Activated T-helper 1 cell treated with Interleukin-2 at 50 U/mL for 16 hours (primary cell): ENCODE measurements at places on chromosomes 4 and X.

DNA sequence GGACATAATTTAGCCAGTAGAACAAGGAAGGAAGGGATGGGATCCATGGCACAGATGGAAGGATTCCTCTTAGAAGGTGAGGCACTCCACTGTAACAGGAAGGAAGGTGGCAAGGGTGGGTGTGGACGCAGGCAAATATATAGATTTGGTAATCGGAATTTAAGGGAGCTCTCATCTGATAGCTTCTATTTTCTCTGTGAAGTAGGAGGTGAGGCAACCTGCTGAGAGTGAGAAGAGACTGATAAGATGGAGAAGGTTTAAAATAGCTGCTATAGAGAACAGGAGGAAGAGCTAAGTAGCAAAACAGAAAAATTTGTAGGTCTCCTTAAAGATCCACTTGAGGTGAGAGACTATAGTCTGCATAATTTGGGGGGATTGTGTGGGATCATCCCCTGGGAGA, 61.8 kb upstream of the BRS3 start:
- DNase-seq: no peak

GRCh38 chr4:14841801-14842768, 160.2 kb upstream of the CPEB2 start:
- no peak for DNase-seq

GRCh38 chrX:138745196-138745595, 33.7 kb upstream of the FGF13 start:
- no peak for DNase-seq

GRCh38 chrX:63658920-63659319, 126.1 kb downstream of the ARHGEF9 start:
- DNase-seq: no peak

GRCh38 chrX:39955625-39956024, 142.1 kb downstream of the BCOR start:
- no peak for DNase-seq

GRCh38 chrX:10821293-10821692, 200.9 kb upstream of the MID1 start:
- no peak for DNase-seq

DNA sequence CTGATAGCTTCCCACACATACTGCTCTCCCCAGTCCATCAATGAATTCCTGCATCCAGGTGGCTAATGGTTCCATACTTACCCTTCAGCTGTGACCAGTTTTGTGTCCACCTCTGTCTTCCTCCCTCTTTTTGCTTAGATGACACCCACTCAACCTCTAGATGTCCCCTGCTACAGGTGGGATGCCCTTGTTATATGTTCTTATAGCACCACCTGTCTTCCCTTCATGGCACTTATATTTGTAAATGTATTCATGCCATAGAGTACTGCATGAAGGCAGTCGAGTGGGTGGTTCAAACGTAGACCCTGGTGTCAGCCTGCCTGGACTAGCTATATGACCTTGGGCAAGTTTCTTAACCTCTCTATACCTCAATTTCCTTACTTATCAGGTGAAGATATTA, 6.5 kb upstream of the USP46 start:
- DNase-seq: no peak

- no peak for DNase-seq
Observed at GRCh38 chr4:118676128-118676527, 9.1 kb upstream of the METTL14 start.

- no peak for DNase-seq
Observed at GRCh38 chrX:123267220-123267619, 83.1 kb downstream of the GRIA3 start.

GRCh38 chrX:120286733-120287512, 24.3 kb downstream of the TMEM255A start:
- no peak for DNase-seq

DNA sequence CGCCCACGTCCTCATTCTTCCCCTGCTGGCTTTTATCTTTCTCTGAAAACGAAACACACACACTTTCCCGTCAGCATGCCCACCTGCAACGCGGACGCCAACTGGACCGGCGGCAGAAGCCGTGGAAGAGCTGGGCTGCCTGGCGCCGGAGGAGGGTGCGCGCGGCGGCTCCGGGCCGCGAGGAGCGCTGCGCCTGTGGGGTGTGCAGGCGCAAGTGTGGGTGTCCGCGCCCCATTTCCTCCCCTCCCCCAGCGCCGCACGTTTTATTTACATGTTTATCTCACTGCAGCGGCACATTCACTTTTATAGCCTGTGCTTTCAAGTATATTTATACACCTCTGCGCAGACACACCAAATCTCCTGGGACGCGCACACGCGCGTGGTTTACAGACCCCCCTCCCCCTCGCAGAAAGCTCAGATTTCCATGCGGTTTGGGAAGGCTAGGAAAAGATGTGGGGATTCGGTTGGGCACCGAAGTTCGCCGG, 1.5 kb downstream of the PITX2 start:
- DNase-seq: no peak

GRCh38 chr4:40038977-40039376, 17.7 kb upstream of the N4BP2 start:
- no peak for DNase-seq

- DNase-seq: no peak
Observed at GRCh38 chrX:71667328-71668247, at the start of gene LOC101059915. TSS of gene LOC101059915 (plus strand) at chrX:71667546.

- no peak for DNase-seq
Observed at GRCh38 chr4:156413239-156414135, 459.8 kb upstream of the CTSO start.

DNA sequence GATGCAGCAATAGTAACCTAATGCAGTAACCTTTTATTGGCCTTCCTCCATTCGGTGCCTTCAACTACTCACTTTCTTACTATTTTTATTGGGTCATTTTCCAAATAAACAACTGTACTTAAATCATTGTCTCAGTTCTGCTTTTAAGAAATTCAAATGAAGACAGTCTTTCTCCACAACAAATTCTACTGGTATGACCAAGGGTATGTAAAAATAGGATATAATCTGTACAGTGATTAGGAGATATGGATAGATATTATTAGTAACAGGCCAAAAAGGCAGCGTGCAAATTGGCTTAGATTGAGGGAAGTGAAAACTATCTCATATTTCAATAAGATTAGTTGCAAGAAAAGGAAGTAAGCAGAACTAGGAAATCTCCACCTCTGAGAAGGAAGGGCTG, 177.4 kb upstream of the PPP1R2C start:
- no peak for DNase-seq

DNA sequence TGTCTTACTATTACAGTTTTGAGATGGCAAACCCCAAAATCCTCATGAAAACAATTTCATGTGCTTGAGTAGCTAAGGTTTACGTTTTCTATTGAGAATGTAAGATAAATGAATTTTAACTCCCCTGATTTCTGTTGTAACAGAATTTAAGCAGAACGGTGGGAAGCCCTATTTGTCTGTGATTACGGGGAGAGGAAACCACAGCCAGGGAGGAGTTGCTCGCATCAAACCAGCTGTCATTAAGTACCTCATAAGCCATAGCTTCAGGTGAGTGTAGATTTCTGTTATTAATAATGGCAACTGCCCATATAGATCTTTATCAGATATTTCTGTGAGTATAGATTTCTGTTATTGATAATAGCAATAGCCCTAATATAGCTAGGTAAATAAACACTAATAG, 44.2 kb upstream of the RHOH start:
- DNase-seq: no peak

GRCh38 chr4:119207051-119207450, 5.5 kb upstream of the USP53 start:
- no peak for DNase-seq

- no peak for DNase-seq
Observed at GRCh38 chr4:159048166-159048886, 54.6 kb upstream of the RAPGEF2 start.

DNA sequence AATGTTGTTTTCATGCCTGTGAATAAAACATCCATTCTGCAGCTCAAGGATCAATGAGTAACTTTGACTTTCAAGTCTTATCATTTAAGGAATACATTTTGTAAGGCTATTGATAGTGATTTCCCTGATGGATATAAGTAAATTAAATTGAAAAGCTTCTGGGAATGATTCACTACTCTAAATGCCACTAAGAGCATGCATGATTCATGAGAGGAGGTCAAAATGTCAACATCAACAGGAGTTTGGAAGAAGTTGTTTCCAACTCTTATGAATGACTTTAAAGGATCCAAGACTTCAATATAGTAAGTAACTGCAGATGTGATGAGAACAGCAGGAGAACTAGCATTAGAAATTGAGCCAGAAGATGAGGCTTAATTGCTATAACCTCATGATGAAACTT, 1487.3 kb downstream of the PCDH7 start:
- DNase-seq: no peak

DNA sequence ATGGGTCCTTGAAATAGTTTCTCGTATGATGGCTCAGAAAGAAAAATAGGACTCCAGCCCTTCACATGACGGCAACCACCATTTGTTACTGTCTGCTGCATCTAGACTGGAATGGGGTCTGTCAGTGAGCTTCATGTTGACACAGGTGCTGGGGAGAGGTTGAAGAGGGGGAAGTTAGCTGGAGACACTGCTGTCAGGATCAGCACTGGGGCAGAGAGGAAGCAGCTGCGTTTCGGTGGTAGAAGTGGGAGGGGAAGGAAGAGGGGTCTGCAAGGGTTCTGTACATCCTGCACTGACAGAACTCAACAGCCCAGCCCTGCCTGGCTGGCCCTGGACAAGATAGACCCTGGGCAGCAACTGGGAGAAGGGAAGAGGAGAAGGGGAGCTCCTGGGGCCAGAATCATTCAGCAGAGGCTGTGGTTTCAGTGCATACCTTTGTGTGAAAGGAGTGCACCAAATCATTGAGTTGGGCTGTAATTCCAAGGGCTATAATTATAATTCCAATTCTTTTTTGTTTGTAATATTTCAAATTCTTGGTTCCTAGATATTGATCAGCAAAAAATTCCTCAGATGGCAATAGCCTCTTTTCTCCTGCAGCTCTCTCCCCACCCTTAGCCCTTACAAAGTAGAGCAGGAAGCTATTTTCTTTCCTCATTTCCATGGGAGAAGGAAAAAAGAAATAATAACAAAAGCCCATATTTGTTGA, 119.4 kb upstream of the C1GALT1C1 start:
- DNase-seq: no peak

DNA sequence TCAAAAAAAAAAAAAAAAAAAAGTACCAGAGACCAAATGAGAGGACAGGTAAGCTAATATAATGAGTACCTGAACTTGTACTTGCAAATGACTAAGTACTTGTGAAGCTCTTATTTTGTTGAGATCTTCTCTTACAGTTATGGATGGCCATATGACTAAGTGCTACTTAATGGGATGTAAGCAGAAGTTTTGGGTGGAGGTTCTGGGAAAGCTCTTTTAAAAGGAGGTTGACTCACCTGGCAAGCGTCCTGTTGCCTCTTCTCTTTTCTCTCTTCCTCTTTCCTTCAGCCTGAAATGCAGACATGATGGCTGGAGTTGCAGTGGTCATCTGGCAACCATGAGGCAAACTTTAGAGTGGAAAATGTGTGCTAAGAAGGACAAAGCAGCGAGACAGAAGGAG, 36.9 kb upstream of the MED14 start:
- DNase-seq: no peak

DNA sequence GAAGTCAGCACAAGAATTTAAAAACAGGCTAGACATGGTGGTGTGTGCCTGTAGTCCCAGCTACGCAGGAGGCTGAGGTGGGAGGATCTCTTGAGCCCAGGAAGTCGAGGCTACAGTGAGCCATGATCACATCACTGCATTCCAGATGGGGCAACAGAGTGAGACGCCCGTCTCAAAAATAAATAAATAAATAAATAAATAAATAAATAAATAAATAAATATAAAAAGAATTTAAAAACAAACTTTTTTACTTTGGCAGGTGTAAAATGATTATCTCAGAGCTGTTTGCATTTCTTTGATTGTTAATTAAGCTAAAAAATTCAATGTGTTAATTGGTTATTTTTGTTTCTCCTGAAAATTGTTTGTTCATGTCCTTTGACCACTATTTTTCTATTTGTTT, 97.5 kb upstream of the RPS6KA3 start:
- no peak for DNase-seq

- DNase-seq: no peak
Observed at GRCh38 chr4:22434895-22435294, 81.0 kb downstream of the ADGRA3 start.

- DNase-seq: no peak
Observed at GRCh38 chr4:115090483-115091075, 22.8 kb downstream of the NDST4 start.

GRCh38 chrX:152813206-152813605, 17.4 kb downstream of the CETN2 start:
- no peak for DNase-seq

GRCh38 chr4:20195071-20195885, 56.4 kb upstream of the SLIT2 start:
- DNase-seq: no peak

- no peak for DNase-seq
Observed at GRCh38 chr4:16717266-16717970, 181.0 kb downstream of the LDB2 start.

DNA sequence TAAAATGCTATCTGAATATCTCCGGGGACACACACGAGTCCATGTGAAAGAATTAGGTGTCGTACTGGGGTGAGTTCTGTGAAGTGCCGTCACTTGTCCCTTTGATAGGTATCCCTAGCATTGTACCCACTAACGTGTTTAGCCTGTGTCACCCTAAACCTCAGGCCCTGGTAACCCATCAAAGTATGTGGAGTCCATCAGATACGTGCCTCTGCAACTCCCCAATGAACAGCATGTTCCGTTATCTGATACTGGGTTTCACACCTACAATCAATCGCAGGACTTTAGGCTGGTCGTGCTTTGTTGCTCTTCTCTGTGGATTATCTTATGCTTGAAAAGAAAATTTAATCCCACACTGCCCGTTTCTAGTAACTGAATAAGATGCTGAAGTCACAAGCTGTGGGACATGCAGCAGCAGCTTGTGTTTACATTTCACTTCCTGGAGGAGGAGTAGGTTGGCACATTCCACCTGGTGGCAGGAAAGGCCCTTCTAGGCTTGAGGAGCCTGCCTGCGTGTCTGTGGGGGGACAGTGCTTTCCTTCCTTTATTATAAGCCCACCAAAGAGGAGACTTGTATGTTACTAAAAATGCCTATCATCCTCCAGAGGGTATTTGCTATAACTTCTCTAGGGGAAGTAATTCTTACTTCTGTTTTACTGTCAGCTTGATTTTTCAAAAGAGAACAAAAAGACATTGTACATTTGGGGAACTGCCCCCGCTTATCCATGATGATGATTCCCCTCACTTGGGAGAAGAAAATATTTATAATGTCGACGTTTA, 127.2 kb downstream of the FNIP2 start:
- no peak for DNase-seq

- no peak for DNase-seq
Observed at GRCh38 chr4:125316401-125316790, 1.6 kb downstream of the FAT4 start.

DNA sequence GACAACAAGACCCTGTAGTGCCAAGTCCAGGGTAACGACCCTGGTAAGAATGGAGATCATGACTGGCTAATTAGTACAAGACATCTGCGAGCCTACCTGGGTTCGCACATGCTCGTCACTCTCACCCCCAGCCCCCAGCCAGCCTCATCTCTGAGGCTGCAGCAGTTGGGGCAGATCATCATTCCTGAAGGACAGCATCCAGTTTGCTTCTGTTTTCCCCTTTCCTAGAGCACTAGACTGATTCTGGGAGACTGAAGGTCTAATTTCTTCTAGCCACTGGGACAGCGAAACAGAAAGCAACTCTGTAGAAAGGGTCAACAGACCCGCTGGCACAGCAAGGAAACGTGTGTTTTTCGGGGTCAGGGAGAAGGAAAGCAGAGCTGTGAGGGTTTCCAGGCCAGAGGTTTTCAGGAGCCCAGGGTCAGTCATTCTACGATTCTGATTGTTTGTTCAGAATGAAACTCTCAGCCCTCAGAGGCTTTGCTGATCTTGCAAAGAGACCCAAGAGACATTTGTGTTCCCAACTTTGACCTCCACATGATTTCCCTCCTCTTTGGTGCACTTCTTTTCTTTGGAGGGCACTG, 343.1 kb upstream of the NOCT start:
- no peak for DNase-seq

- DNase-seq: no peak
Observed at GRCh38 chr4:91267543-91267942, 1036.2 kb upstream of the GRID2 start.
